HFF-Myc (cell line): ENCODE measurements at places on chromosomes 2 and 18.

GRCh38 chr2:6441800-6442199 is 423.9 kb downstream of the CMPK2 start:
- no peak for DNase-seq

DNA sequence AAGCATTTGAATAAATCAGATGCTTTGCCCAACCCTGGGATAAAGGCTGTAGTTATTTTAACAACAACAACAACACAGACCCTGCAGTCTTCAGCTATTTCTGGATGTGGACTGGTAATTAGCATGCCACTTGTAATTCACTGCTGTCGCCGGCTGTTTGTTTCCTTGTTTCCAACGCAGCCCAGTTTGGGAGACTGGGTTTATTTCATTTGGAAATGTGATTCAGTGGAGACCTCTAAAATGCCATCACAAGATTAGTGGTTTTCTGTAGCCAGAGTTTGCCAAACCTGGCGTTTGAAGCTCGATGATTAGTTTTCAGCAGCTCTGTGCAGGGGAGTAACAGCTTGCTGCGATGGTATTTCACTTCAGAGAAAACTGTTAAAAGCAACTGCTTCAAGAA is 83.5 kb downstream of the LDLRAD4 start:
- DNase-seq = no peak

DNA sequence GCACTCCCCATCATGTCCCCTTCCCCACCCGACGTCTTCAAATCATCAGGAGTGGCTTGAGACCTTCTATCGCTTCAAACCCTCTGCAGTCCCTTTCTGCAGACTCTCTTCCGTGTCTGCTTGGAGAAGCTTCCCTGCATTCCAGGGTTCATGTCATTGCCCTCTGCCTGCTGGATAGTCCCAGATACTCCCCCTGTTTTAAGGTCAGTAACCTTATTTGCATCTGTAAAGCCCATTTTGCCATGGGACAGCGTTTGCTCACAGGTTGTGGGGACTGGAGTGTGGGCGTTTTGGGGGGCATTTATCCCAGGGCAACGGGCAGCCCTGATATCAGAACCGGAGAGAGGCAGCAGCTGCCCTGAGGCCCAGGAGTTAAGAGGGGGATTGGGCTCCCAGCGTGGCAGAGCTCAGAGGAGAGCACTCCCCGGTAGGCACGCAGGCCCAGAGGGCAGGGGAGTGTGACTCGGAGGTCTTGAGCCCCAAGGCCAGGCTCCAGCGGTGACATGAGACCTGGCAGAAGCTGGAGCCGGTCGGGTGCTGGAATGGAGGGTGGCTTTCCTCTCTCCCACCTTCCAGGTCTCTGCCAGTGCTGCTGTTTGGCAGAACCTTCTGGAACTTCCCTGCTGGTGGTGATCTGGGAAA is 73.8 kb downstream of the RTP5 start:
- DNase-seq = no peak

DNA sequence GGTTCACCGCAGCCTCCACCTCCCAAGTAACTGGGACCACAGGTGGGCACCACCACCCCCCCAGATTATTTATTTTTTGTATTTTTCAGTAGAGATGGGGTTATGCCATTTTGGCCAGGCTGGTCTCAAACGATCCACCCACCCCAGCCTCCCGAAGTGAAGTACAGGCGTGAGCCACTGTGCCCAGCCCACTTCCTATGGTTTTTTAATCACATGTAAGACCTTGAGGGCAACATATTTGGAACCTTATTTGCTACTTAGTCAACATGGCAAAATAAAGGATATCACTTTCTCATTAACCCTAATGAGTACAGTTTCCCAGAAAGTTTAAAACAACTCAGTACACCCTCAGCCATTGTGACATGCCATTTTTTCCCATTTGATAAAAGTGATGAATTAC is 64.7 kb downstream of the EIF5B start:
- no peak for DNase-seq

DNA sequence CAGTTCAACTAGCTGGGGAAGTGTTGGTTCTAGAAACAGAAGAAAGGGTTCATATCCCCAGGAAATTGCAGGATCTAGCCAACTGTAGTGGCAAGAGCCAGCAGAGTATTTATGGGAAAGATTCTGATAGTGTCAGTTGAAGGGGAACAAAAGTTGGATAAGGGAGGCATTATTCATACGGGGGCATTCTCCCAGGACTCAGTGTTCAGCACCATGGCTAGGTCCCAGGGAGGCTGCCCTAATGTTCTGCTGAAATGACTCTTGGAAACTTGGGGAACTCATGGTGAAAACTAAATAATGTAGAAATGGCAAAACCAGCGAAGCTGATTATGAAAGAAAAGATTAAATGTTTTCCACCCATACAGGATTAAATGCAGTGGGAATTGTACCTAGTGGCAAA is 543.7 kb downstream of the TRIB2 start:
- DNase-seq = no peak

GRCh38 chr2:20580690-20581437 is 70.0 kb downstream of the HS1BP3 start:
- no peak for DNase-seq
